ENCODE measurements at places on chromosomes 7 and 10. TPM values are rescaled to one million over a fixed set of nuclear protein-coding genes. Genes with fewer than 3 reads are reported as not detected.

The NRAP gene
- total RNA-seq, result not detected

The ELN gene
- 0.86 TPM for total RNA-seq

The ADAMTS14 gene
- total RNA-seq, result 2.2 TPM

The GTPBP10 gene
- 15.9 TPM for total RNA-seq

The MCM10 gene
- 21.8 TPM for total RNA-seq

The TAS2R5 gene
- total RNA-seq, result 0.57 TPM

The HTRA1 gene
- total RNA-seq, result 14.0 TPM

The NUTM2E gene
- not detected for total RNA-seq

The TMEM178B gene
- not detected for total RNA-seq

The TNS3 gene
- 172 TPM for total RNA-seq

The SPDYE9 gene
- not detected for total RNA-seq

The ALKBH4 gene
- total RNA-seq, result 14.9 TPM
